ENCODE measurements at places on chromosomes 11 and 22.

GRCh38 chr22:41732096-41732772, 32.9 kb downstream of the MEI1 start:
- no peak for DNase-seq

- no peak for DNase-seq
Measured at GRCh38 chr11:44580701-44581100, 15.2 kb downstream of the CD82 start.

DNA sequence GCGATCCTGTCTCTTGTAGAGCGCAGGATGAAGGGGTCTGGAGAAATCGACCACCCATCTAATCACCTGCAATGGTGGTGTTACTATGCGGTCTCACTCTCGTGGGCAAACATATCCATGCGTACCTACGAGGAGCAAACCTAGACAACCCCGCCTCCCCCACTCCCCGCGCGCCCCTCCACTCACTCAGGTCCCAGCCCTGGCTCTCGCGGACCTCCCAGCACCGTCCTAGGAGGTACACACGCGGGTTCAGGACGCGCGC, 887 bp downstream of the TRPC6 start:
- no peak for DNase-seq

GRCh38 chr11:83866655-83867054, 580.5 kb upstream of the CCDC90B start:
- no peak for DNase-seq

DNA sequence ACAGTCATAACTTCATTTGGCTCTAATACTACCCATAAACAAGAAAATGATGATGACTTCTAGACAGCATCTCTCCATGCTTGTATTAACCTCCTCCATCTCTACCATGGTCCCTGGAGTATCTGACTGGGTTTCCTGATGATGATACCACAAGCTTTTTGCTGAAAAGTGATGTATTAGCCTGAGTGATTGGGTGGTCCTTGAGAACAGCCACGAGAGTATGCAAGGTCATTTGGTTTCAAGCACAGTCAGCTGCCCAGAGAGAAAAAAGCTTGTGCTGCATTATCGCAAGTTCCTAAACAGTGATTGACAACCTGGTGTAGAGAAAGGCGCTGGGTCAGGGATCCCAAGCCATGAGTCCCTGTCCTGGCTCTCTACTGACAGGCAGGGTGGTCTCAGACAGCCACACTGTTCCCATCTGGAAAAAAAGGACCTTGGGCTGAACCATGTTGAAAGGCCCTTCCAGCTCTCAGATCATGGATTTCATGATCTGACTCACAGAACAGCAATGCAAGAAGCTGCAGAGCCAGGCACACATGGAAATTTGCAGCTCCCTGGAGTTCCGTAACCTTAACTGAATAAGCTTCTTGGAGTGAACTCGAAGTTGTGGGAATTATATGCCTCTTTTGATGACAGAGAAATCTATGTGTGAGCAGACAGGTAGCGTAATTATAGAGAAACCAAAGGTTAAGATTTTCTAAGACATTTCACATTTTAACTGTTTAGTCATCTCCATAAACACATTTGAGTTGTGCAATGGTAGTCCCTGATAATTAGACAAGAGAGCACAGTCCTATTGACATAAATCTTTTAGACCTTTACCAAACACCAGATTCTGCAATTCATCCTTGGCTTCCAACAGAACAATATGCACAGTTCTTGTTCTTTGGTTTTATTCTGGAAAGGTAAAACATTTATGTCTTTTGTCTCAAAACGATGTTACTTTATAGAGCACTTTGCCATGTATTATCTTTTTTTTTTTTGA, 54.1 kb upstream of the UBASH3B start:
- DNase-seq, result no peak

DNA sequence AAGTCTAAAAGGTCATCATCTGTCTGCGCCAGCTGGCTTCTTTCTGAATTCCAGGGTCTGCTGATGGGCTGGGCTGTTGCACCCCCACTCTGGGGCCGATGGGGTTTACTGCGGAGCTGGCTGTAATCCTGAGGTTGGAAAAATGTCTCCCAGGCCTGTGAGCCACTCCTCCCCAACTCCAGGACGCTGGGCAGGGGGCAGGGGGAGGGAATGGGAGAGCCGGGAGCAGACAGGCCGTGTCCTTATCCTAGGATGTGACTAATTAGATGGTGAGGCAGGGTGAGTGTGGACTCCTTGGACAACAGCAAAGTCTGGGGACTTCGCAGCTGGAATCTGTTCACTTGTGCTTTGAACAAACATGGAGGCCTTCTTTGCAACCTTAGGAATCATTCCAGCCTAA, 48.7 kb downstream of the LRRC32 start:
- DNase-seq, result no peak

- no peak for DNase-seq
Measured at GRCh38 chr11:3160252-3161031, 4.7 kb downstream of the OSBPL5 start.

DNA sequence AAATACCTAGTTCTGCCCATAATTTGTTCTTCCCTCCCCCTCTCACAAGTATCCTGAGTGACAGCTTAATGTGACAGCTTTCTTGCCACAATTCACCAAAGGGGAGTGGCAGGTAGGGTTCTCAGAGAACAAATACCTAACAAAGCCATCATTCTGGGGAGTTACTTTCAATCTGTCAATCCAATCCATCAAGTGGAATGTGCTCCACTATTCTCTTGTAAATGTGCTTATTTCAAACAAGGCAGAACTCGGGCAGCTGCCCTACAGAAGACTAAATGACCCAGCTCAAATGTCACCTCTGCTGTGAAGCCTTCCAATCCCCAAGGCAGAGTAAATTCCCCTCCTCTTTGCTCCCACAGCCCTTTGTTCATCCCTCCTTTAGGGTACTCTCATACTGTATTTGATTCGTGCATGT, 27.8 kb downstream of the LGR4 start:
- DNase-seq, result no peak

GRCh38 chr11:86056351-86056854, 12.5 kb downstream of the PICALM start:
- no peak for DNase-seq

- no peak for DNase-seq
Measured at GRCh38 chr11:118622376-118623268, 15.2 kb downstream of the PHLDB1 start.

- no peak for DNase-seq
Measured at GRCh38 chr11:61495801-61496601, 12.5 kb upstream of the LRRC10B start.

- no peak for DNase-seq
Measured at GRCh38 chr11:125167292-125167953, 2.9 kb downstream of the PKNOX2 start.

GRCh38 chr11:113952588-113952987, 22.3 kb upstream of the HTR3A start:
- DNase-seq, result no peak

- DNase-seq, result no peak
Measured at GRCh38 chr11:132455044-132455443, 1077.3 kb downstream of the OPCML start.

DNA sequence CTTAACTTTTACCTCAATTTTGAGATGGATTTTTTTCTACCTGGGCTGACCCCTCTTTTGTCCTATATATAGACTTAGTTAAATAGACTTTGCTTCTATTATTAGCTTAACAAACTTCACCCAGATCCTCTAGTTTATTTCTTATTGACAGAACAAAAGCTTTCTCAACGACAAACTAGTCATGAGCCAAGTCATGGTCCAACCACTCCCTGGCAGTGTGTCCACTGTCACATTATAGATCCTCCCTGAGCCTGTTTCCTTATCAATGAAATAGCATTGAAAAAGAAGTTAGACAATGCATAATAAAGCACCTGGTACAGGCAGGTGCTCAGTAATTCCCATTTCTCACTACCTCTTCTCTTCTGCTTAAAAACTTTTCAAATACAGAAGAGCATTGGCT, 155.1 kb downstream of the SPON1 start:
- no peak for DNase-seq

DNA sequence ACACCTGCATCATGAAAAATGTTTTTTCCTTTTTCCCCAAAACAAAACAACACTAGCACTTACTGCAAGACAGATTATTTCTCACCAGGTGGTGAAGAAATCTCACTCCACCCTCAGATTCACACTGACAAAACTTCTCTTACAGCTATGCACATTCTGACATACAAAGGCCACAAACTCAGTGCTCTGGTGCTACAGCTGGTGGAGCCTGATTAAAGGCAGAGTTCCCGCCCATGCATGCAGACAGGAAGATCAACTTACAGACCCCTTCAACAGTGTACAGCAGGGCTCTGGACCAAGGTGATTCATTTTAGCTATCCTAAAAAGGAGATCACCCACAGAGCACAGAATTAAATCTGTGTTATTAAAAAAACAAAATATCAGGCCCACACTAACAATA, 112.6 kb downstream of the CADM1 start:
- DNase-seq, result no peak

DNA sequence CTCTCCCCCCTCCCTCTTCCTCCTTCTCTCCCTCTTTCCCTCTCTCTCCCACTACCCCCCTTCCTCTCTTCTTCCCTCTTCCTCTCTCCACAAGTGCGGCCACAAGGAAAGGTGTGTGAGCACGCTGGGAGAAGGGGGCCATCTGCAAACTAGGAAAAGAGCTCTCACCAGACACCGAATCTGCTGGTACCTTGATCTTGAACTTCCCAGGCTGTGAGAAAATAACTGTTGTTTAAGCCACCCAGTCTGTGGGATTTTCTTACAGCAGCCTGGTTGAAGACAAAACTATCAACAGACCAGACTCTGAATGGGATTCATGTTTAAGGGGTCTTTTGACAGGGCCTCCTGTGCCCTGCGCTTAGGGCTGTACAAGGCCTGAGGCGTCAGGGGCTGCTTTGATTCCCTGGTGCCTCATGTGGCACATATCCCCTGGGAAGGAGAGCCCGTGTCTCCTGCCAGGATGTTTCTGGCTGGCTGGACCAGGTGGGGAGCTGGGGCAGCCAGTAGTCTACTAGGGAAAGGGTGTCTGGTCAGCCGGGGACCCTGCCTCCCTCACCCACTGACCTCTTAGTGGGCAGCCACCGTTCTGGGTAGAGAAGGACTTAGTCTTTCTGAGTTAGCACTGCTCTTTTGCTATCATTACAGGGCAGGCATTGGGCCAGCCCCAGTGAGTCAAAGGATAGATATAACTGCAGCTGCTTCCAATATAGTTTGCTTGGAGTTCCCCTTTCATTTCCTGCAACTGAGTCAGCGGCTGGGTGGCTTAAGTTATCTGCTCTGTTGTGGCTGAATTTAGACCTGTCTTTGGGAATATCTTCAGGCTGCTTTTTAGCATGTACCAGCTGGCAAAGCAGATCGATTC, 6.2 kb downstream of the PANX1 start:
- peak; percentile 20 for DNase-seq

DNA sequence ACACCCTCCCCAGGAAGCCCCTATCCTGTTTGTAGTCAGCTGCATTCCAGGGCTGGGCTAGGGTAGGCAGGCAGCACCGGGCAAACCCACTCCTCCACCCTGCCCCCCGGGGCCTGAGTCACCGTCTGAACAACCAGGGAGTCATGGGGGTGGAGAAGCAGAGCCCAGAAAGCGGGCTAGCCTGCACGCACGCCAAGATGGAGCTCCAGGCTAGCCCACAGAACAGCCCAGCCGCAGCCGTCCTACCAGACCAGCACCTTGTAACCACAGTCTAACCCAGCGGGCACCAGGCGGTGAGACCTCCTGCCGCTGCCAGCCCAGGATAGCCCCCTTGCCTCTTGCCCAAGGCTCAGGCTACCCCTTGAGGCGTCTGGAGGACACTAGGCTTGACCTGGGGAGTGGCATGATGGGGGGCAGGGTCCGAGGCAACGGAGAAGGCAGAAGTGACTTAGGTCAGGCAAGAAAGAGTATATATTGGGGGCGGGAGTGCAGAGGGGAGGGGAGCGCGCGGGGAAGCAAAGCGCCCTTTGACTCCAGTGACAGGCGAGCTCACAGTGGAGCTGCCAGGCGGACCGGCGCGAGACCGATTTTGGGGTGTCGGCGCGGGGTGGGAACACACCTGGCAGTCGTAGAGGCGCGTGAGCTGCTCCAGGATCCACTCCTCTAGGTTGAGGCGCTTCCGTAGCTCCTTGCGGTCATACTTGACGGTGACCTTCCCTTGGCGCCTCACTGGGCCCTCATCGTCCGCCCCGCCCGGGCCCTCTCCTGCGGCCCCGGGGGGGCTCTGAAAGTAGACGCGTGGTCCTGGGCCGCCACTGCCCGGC, 734 bp downstream of the PPP1R14B start:
- DNase-seq, result peak; percentile 91

- DNase-seq, result no peak
Measured at GRCh38 chr11:66015936-66016792, 4.4 kb downstream of the CST6 start.

DNA sequence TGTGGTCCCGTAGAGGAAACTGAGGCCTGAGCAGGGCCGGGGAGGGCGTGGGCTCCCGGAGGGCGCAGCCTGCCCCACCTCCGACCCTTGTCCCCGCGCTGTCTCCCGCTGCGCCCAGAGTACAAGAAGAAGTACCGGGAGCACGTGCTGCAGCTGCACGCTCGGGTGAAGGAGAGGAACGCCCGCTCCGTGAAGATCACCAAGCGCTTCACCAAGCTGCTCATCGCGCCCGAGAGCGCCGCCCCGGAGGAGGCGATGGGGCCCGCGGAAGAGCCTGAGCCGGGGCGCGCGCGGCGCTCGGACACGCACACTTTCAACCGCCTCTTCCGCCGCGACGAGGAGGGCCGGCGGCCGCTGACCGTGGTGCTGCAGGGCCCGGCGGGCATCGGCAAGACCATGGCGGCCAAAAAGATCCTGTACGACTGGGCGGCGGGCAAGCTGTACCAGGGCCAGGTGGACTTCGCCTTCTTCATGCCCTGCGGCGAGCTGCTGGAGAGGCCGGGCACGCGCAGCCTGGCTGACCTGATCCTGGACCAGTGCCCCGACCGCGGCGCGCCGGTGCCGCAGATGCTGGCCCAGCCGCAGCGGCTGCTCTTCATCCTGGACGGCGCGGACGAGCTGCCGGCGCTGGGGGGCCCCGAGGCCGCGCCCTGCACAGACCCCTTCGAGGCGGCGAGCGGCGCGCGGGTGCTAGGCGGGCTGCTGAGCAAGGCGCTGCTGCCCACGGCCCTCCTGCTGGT, 1.9 kb downstream of the NLRP6 start:
- DNase-seq, result peak; percentile 68

DNA sequence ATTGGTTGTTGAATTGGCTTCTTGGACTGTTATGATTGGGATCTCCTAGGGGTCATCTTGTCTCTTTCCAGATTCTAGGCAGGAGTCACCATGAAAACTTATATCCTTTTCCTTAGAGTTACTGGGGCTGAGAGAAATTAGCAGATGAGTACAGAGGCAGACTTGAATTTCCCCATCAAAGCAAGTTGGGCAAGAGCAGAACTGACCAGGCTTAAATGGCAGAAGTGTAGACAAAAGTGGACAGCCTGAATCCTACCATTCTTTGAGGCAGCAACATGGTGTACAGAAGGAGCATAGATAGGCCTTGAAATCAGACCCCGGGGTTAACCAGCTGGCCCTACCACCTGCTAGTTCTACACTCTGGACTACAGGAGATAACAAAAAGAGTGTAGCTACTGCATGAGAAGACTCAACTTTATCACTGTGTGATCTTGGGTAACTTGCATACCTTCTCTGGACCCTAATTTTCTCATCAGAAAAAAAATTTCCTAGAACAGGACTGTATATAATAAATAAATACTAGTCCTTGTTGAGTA, 427.4 kb upstream of the CADM1 start:
- no peak for DNase-seq

GRCh38 chr22:47163481-47163855, 401.0 kb downstream of the TBC1D22A start:
- no peak for DNase-seq

- DNase-seq, result no peak
Measured at GRCh38 chr11:133926466-133927246, 30.1 kb downstream of the IGSF9B start.
